ENCODE measurements at places on chromosomes 12 and 14. TPM values are rescaled to one million over a fixed set of nuclear protein-coding genes. Genes with fewer than 3 reads are reported as not detected.

CCDC197 gene
- total RNA-seq: not detected

CHGA gene
- total RNA-seq: not detected

GPRC5D gene
- not detected for total RNA-seq

GRCh38 chr12:54502485-54502884, 4.9 kb downstream of the NCKAP1L start:
- no peak for DNase-seq

PDE3A gene
- 78.3 TPM for total RNA-seq

DNA sequence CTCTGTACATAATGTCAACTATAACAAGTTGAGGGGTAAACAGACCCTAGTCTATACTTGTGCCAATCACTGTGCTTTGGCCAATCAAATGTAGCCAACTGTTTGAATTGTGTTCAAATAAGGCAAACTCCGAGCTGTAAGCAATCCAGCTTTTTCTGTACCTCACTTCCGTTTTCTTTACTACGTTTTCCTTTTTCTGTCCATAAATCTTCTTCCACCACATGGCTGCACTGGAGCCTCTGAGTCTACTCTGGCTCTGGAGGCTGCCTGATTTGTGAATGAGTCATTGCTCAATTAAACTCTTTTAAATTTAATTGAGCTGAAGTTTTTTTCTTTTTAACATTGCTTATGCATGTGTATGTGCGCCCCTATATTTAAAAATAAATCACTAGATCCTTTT, 29.7 kb downstream of the CLEC1A start:
- no peak for DNase-seq

- DNase-seq: no peak
These were observed 273.9 kb downstream of the DIO2 start for GRCh38 chr14:79937433-79937832.

GRCh38 chr14:104128981-104129380, 9.4 kb upstream of the KIF26A start:
- DNase-seq: no peak

- no peak for DNase-seq
These were observed 12.8 kb downstream of the VCPKMT start for GRCh38 chr14:50103558-50103957.

DNA sequence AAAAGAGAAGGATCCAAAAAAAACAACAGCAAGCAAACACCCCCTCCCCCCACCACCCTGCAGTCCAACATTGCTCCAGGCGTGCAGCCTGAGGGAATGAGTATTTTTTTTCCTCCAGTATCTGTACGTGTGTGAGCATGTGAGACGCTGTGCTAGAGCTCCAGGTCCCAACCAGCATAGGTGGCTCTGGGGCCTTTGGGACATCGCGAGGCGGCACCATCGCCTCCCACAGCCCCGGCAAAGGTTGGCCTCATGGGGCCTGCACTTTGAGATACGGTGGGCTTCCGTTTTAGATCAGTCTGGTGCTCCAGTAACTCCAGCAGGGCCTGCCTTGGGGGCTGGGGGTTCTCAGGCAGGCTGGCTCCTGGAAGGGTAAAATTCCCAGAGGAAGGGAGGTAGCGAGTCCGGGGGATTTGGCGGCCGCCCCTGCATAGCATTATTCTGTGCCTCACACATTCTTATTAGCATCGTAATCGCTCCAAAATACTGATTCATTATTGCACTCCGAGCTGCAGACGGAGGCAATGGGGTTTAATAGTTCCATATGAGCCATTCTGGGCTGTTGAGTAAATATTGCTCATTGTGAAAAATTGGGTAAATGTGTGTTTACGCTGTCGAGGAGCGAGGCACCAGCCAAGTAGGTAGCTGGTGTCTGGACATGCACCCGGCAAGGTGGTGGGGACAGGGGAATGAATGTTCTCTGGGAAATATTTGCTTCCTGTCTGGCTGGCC, 143.1 kb upstream of the MYL2 start:
- no peak for DNase-seq

DNA sequence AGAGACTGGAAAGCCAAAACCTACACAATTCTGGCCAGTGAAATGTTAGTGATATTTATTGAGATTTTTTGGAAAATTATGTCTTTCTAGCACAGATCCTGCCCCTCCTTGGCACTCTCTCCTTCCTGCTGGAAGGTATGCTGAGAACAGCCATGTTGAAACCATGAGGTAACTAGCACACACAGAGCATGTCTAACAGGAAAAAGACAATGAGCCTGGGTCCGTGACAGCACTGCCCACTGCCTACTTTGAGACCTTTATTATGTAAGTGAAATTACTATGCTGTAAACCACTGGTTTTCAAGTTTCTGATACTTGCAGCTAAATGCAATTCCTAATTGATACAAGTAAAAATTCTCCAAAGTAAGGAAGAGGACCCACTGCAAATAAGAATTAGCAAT, 81.6 kb upstream of the SINHCAF start:
- DNase-seq: no peak

DNA sequence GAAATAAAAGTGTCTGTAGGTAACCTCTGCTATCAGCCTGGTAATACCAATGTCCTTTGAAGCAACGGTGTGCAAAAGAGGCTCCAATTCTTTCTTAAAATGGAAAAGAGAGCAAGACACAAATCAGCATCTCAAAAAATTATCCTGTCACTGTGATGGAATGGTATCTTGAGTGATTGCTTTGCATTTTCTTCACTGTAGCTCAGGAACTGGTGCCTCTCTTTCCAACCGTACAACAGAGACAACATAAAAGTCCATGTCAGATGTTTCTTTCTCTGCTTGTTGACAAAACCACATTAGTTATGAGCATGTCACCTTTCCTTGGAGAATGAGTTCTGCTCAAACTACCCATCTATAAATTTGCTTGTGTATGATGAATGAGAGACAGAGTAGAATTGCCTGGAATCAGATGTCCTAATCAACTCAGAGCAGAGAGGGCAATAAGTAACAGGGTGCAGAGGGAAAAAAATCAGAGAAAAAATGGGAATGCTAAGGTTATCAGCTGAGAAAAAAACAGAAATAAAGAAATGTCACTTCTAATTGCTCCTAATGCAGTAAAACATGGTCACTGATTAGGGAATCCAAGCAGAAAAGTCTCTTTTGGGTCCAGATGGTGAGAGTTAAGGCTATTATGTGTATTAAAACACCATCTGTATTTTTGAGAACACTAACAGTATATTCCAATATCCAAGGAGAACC, 465.0 kb upstream of the ATP2B1 start:
- no peak for DNase-seq

RDH16 gene
- total RNA-seq: 0.54 TPM

GRCh38 chr14:102693006-102693755, 84.1 kb upstream of the TRAF3 start:
- no peak for DNase-seq

- no peak for DNase-seq
These were observed 21.5 kb downstream of the CCDC88C start for GRCh38 chr14:91396013-91396660.

DNA sequence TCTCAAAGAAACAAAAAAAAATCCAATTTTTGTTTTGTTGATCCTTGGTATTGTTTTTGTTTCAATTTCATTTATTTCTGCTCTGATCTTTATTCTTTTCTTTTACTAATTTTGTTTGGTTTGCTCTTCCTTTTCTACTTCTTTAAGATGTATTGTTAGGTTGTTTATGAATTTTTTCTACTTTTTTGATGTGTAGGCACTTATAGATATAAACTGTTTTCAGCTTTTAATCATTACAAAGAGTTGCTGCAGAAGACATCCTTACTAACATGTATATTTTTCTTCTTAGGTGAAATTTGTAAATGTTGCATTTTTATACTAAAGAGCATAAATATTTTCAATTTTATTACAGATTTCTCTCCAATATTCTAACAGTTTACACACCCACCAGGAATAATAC, 69.8 kb downstream of the KNTC1 start:
- no peak for DNase-seq

- no peak for DNase-seq
These were observed 19.8 kb downstream of the KRT80 start for GRCh38 chr12:52171950-52172512.

- DNase-seq: no peak
These were observed 115.7 kb downstream of the PLXNC1 start for GRCh38 chr12:94263905-94264561.

DNA sequence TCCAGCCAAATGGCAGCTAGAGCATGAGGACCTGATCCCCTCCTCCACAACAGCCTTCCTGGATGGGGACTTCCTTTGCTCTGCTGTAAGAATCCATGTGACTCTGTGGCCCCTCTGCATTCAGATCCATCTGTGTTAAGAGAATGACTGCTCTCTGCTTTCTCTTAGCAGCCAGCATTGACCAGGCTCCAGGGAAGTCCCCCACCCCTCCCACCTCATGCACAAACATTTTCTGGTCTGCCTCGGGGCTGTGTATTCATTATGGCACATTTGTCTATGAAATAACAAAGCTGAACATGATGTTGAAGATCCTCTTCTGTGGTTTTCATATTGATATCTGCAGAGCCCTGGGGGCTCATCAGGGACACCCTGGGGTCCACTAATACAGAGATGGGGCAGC, 201.7 kb downstream of the NUAK1 start:
- DNase-seq: no peak

GRCh38 chr14:59159169-59159568, 29.3 kb upstream of the DAAM1 start:
- no peak for DNase-seq

GRCh38 chr14:53855127-53855526, 101.5 kb downstream of the BMP4 start:
- DNase-seq: no peak

GRCh38 chr12:45655186-45655585, 74.3 kb upstream of the ARID2 start:
- no peak for DNase-seq

GRCh38 chr14:55571125-55571889, 8.7 kb upstream of the KTN1 start:
- no peak for DNase-seq

DNA sequence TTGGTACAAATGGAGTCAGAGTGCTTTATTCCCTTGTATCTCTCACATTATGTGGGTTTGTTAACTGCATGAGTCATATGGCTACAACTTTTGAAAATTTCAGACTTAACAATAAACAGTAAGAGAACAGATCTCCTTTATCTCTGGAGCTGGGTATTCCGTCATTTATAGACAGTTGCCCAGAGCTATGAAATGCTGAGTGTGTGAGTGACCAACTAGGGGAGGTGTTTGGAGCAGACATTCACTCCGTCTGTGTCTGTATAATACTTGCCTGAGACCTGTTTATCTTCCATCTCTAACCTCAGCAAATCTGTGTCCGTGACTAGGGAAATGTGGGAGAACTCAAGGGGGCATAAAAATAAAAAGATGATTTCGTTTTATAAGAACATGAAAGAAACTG, 279.9 kb upstream of the FAR2 start:
- no peak for DNase-seq

- DNase-seq: no peak
These were observed 108.1 kb upstream of the G2E3 start for GRCh38 chr14:30450631-30451545.

GRCh38 chr12:1493781-1494565, 100.4 kb downstream of the FBXL14 start:
- DNase-seq: no peak

INSM2 gene
- not detected for total RNA-seq

PTPN6 gene
- total RNA-seq: 19.0 TPM

STAT6 gene
- total RNA-seq: 133 TPM

CPM gene
- total RNA-seq: 22.1 TPM

DNA sequence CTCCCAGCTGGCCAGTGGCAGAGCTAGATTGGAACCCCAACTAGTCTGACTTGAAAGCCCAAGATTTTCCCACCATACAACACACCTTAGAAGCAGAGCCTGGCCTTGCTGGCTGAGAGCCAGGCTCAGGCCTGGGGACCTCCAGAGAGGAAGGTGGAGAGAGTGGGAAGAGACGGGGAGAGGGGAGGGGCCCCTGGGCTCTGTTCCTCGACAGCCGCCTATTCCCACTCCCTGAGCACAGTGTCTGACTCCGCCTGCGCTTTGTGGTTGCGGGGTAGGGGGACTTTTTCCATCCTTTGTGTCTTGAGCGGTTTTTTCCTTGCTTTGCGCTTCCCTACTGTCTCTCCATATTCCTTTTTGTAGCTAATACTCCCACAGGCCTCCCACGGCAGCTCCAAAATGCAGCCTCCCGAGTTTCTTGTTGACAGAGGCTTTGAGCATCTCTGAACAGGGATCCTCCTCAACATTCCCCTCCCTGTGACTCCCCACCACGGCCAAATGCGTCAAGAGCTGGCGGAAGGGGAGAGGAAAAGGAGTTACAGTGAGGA, 4.0 kb upstream of the KCNH3 start:
- no peak for DNase-seq

APOLD1 gene
- total RNA-seq: 38.4 TPM

ANKRD33 gene
- not detected for total RNA-seq

IL22 gene
- not detected for total RNA-seq

DNA sequence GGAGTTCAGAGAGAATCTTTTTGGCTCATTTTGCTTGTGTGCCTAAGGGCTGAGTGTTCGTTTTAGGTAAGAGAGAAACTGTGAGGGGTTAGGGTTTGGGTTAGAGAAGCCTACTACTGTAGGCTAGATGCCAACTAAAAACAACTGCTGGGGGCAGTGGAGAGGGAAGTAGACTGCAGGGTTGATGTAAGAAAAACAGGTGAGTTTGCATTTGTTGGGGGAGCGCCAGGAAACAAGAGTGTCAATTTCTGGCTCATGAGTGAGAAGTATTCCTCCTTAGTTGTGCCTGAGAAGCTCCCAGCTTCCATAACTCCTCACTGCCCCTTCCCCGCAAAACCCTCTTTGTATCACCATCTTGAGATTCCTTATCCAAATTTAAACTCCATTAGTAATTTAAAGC, 92.3 kb downstream of the DERA start:
- DNase-seq: no peak

- DNase-seq: no peak
These were observed 7.6 kb upstream of the EID3 start for GRCh38 chr12:104295954-104296353.

DNA sequence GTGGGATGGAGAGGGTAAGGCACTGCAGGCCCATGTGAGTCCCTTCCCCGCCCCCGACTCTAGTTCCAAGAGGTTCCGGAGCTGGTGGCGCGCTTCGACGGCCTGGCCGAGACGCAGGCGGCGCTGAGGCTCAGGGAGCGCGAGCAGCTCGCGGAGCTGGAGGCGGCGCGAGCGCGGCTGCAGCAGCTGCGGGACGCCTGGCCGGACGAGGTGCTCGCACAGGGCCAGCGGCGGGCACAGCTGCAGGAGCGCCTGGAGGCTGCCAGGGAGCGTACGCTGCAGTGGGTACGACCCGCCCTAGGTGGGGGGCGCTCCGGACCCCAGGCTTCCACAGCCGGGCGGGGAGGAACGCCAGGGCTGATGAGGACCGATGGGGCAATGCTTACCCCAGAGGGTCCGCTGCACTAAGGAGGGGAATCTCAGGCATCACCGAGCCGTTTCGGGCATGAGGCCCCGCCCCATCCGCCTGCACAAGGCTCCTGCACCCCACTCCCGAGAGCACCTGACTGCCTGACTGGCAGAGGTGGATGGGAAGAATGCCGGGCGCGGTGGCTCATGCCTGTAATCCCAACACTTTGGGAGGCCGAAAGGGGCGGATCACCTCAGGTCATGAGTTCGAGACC, 4.9 kb downstream of the CFAP73 start:
- no peak for DNase-seq
